Fibroblast of lung (primary cell): ENCODE measurements at places on chromosomes 7 and 10. TPM values are rescaled to one million over a fixed set of nuclear protein-coding genes. Genes with fewer than 3 reads are reported as not detected.

Gene CAMK2B
- total RNA-seq, result 0.17 and 0.26 TPM in 2 replicates

Gene MMP21
- 0.17 and 0.26 TPM in 2 replicates for total RNA-seq

- H3K27ac ChIP-seq, result no peak overlapping the region
- H3K27me3 ChIP-seq, result no peaks in the 10 kb centered on the region
- no peak overlapping the region for H3K4me3 ChIP-seq
- H3K36me3 ChIP-seq, result no peaks in the 10 kb centered on the region
- no peaks in the 10 kb centered on the region for H3K4me1 ChIP-seq
These were observed 136.7 kb downstream of the KIF20B start for GRCh38 chr10:89838044-89838615.

DNA sequence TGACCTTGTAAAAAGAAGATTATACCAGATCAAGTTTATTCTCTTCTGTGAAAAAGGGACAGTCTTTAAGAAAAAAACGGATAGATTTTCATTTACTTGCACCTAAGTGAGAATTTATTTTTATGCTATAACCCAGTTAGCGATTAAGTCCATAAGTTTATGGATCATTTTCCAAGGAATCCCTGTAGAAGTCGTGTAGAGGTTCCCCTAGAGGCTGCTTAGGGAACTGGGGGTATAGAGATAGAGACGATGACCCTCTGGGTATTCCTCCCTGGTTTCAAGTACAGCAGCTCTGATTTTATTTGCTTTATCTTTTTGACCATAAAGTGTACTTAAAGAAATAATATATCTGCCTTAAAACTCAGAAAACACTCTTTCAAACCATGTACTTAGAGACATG lies 648.4 kb upstream of the LRRTM3 start:
- no peak overlapping the region for H3K27ac ChIP-seq
- no peak overlapping the region for H3K4me3 ChIP-seq
- no peaks in the 10 kb centered on the region for H3K36me3 ChIP-seq
- no peak for DNase-seq

GRCh38 chr10:128908099-128908498 lies 558.9 kb upstream of the MGMT start:
- H3K4me1 ChIP-seq, result no peaks in the 10 kb centered on the region
- no peaks in the 10 kb centered on the region for H3K36me3 ChIP-seq
- H3K27me3 ChIP-seq, result no peaks in the 10 kb centered on the region
- H3K27ac ChIP-seq, result no peak overlapping the region
- no peak overlapping the region for H3K4me3 ChIP-seq

DNA sequence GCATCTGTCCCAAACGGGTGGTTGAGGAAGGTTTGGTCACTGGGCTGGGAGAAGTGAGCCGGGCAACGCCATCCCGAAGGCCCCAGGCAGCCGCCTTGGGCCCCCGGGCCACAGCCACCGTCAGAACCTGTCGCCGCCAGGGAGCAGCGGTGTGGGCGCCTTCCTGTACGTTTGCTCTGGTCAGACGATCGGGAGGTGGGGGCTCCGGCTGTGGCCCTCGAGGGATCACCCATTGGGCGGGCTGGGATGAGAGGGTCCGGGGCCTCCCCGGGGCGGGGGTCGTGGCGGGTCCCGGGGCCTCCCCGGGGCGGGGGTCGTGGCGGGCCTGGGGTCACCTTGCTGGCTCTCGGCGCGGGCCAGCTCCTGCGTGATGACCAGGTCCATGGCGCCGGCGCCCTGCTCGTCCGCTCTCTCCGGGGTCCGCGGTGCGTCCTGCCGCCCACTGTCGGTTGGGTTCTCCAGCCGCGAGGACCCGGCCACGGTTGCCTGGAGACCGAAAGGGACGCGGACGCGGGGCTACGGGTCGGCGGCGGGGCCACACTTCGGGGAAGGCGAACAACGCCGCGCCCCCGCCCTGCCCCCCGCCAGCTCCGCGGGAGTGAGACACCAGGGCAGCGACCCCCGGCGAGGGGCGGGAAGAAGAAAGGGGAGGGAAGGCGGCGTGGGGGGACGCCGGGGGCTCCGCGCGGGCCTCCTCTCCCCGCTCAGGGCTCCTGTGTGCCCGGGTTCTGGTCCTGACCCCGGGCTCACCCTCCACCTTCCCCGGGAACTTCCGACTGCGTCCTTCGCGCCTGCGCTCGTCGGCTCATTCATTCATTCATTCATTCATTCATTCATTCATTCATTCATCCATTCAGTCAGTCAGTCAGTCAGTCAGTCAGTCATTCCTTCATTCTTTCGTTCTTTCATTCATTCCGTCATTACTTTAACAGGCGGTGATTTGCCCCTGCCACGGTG lies at the start of gene CFAP46:
Gene CFAP46, minus strand, starts transcription at position 470 of the 957 bp plus-strand sequence. Its CDS starts 86 bp downstream, at position 384.
- no peaks in the 10 kb centered on the region for H3K4me1 ChIP-seq
- H3K27me3 ChIP-seq, result peaks cover 3% of the 10 kb centered on the region
- DNase-seq, result peak; percentile 63
- no peak within 1 kb of the TSS for H3K27ac ChIP-seq
- no peaks in the 10 kb centered on the region for H3K36me3 ChIP-seq

GRCh38 chr7:31640381-31640780 lies 46.6 kb upstream of the PPP1R17 start:
- no peaks in the 10 kb centered on the region for H3K36me3 ChIP-seq
- H3K27ac ChIP-seq, result no peak overlapping the region
- H3K4me3 ChIP-seq, result no peak overlapping the region
- no peaks in the 10 kb centered on the region for H3K27me3 ChIP-seq

- H3K27me3 ChIP-seq, result no peaks in the 10 kb centered on the region
- H3K36me3 ChIP-seq, result peaks cover 4% of the 10 kb centered on the region
- H3K4me1 ChIP-seq, result no peaks in the 10 kb centered on the region
- DNase-seq, result no peak
- no peak overlapping the region for H3K4me3 ChIP-seq
These were observed 22.4 kb downstream of the BRI3 start for GRCh38 chr7:98303906-98304305.
